ENCODE measurements at places on chromosomes 4 and X.

- no peak for DNase-seq
These were observed 2.4 kb downstream of the TMEM131L start for GRCh38 chr4:153468587-153468986.

DNA sequence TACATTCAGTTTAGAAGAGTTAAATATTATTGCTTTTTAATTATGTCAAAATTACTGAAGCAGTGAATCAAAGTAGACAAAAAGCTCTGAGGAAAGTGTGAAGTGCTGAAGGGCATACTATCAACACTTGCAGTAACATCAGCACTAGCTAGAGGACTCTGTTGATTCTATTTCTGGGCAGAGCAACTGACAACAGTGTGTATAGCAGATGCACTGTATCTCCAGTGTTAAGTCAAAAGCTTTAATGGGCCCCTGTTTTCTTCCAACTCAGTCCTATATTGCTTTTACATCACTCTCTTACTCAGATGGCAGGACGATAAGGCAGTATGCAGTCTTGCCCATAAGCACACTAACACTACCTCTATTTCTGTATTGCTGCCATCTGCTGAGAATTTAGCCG is 435.2 kb upstream of the AMOT start:
- no peak for DNase-seq

- no peak for DNase-seq
These were observed 632.6 kb upstream of the DIAPH2 start for GRCh38 chrX:96052078-96052477.

DNA sequence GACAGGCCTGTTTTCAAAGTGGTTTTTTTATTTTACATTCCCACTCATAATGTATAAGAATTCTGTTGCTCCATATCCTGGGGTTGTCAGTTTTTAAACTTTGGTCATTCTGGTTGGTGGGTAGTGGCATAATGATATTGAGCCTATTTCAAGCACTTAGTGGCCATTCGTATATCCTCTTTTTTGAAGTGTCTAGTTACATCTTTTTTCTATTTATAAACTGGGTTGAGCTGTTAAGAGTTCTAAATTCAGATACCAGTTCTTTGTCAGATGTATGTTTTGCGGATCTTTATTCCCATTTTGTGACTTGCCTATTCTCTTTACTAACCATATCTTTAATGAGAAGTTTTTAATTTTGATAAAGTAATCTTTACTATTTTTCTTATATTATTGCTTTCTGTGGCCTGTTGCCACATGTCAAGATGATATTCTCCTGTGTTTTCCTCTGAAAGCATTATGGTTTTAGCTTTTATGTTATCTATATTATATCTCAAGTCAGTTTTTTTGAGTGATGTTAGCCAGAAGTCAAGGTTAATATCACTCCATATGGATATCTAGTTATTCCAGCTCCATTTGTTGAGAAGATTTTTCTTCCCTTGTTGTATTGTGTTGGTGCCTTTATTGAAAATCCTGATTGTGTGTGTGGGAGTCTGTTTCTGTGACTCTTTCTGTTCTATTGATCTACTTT is 110.9 kb downstream of the FHIP1A start:
- no peak for DNase-seq

DNA sequence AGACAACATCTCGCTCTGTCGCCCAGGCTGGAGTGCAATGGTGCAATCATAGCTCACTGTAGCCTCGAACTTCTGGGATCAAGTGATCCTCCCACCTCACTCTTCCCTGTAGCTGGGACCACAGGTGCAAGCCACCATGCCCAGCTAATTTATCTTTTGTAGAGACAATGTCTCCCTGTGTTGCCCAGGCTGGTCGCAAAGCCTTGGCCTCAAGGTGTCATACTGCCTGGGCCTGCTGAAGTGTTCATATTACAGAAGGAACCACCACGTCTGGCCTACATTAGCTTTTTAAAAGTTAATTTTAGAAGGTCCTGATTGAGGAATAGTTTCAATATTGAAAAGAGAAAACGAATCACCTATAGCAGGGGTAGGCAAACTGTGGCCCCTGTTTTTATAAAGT is 22.5 kb downstream of the TRIML2 start:
- DNase-seq = no peak

GRCh38 chr4:102829803-102830202 is 2.5 kb upstream of the UBE2D3 start:
- DNase-seq = no peak

DNA sequence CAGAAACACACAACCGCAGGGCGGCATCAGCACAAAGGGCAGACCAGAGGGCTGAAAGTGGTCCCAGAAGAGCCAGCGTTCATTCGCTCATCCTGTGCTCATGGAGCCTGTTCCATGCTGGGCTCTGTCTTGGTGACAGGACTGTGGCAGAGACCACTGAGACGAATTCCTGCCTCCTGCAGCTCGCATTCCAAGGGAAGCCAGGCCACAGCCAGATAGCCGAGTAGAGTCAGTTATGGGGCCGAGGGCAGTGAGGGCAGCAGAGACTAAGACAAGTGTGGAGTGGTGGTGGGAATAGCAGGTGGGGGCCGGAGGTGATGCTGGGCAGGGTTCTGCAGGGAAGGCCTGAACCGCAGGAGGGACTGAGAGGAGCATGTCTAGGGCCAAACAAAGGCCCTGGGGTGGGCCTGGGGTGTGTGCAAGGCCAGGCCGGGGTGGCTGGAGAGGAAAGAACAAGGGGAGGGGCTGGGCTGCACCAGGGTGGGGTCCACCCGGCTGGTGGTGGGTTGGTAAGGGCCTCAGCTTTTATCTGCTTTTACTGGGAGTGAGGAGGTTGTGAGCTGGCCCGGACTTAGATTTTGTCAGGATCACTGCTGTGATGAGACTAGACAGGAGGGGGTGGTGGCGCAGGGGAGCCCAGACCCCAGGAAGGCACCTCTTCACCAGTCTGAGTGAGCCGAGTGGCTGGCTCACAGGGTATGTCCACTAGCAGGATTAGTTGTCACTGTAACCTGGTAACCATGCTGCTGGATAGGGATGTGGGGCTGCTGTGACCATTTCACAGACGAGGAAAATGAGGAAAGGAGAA is 6.3 kb downstream of the PSAPL1 start:
- no peak for DNase-seq

- DNase-seq = no peak
These were observed 47.6 kb downstream of the GRK4 start for GRCh38 chr4:3010998-3011397.

DNA sequence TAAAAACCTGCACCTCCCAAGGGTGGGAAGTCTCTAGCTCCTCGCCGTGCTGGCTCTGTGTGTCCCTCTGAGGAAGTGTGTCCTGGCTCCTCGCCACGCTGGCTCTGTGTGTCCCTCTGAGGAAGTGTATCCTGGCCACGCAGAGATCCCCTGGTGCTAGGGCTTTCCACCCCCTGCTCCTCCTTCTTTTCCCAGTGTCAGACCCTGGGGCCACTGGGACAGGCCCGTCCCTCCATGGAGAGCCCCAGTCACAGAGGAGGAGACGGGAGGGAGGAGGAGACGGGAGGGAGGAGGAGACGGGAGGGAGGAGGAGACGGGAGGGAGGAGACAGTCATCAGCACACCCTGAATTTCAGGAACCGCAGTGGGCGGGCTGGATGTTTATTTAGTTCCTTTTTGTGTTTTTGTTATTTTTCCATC is 53.8 kb upstream of the HGFAC start:
- no peak for DNase-seq

- DNase-seq = no peak
These were observed 250.5 kb downstream of the TLL1 start for GRCh38 chr4:166123546-166123945.

DNA sequence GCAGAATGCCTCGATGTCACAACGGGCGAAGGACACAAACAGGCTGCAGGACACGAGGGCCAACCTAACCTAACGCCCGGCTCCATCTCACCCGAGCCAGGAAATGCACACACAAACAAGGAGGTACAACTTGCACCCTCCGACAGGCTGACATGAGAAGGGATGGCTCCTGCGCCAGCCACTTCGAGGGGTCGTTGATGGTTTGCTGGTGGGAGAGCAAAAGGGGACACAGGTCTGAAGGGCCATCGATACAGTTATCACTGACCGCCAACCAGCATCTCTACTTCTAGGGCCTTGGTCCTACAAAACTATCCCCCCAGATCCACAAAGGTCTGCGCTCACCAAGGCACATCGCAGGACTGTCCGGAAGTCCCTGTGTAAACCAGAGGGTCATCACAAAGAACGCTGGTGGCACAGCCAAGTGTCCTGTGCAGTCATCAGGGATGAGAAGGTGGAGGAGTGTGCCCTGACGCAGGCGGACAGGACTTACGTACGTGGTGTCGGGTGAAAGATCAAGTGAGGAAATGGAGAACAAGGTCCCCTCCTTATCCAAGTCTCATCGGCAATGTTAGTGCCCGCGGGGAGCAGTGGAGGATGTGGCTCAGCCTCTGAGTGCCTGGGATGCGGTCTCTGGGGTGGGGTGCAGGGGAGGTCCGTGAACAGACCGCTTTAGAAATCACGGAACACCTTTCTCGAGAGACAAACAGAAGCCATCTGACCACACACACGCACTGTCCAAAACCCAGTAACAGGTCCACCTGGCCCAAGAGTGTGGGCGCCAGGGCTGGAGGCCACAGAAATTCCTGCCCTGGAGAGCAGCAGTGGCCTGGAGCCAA is 7.0 kb downstream of the MXD4 start:
- DNase-seq = no peak

DNA sequence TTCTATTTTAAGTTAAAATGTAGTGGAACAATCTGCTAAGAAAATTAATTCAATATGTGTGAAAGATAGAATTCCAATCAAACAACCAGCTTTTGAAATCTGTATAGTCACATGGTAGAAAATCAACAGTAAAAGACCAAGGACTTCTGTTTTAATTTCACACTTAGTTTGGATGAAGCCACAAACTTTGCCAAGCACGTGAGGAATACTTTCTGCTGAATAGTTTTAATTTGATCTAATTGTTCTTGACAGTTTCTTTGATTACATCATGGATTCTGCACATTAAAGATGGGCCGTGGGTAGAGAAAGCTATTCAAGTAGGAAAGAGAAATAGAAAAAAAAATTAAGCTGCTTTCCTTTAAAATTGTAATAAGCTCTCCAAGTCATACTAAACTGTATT is 137.9 kb upstream of the FAM241A start:
- DNase-seq = no peak

DNA sequence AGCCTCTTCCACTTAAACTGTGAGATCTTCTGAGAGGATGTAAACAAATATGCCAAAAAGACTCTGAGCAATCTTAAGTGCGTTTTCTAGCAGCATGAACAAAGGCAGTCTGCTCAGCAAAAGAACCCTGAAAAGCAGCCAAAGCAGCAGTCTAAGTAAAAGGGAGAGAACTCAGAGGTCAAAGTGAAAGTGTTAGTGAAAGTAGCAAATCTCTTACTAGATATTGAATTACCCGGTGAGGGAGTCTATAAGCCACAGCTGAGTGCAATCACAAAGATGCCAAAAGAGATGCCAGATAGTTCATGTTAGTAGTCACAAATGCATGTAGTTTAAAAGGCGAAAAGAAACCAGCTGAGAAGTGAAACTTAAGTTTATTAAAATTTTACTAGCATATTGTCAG is 7.9 kb upstream of the GNRHR start:
- DNase-seq = no peak

GRCh38 chr4:40844261-40844660 is 94.5 kb downstream of the NSUN7 start:
- no peak for DNase-seq

- no peak for DNase-seq
These were observed 56.6 kb downstream of the PPM1K start for GRCh38 chr4:88227734-88228133.

GRCh38 chr4:177214935-177215334 is 94.7 kb upstream of the NEIL3 start:
- DNase-seq = no peak

GRCh38 chr4:21467551-21467950 is 481.0 kb downstream of the KCNIP4 start:
- no peak for DNase-seq

DNA sequence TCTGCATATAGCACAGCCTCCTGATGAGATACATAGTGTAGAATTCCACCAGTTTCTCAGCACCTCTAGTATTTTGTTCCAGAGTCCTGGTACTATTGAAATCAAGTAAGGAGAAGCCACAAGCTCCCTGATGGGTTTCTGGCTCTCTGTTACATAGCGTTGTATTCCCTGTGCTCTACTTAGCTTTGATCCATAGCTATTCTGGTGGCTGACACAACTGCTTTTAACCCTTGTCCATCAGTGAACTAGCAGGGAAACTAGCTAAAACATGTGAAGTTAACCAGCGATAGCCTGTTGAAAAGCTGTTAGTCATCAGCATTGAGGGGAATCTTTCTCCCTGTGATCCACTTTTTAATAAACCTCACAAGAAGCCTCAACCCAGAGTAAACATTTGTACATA is 26.9 kb downstream of the NIPAL1 start:
- no peak for DNase-seq

GRCh38 chr4:131063878-131064277 is 1967.9 kb downstream of the C4orf33 start:
- DNase-seq = no peak

GRCh38 chr4:41142376-41143310 is 71.7 kb downstream of the APBB2 start:
- DNase-seq = no peak

DNA sequence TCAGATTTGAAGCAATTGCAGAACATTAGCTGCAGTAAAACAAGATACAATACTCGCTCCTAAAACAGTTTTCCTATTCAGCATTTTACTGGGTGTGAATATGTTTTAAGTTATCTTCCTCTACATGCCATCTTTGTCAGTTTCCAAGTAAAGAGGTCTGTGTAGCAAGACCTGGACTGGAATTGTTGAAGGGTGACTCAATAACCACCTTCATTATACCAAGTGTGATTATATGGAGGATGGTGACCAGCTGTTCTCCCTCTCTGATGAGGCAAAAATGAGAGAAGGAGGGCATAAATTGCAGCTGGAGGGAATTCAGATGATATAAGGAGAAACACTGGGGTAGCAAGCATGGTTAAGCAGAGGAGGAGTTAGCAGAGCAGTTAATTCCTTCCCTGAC is 922.1 kb upstream of the SLIT2 start:
- no peak for DNase-seq

GRCh38 chrX:75957107-75957610 is 172.1 kb upstream of the MAGEE2 start:
- DNase-seq = no peak

DNA sequence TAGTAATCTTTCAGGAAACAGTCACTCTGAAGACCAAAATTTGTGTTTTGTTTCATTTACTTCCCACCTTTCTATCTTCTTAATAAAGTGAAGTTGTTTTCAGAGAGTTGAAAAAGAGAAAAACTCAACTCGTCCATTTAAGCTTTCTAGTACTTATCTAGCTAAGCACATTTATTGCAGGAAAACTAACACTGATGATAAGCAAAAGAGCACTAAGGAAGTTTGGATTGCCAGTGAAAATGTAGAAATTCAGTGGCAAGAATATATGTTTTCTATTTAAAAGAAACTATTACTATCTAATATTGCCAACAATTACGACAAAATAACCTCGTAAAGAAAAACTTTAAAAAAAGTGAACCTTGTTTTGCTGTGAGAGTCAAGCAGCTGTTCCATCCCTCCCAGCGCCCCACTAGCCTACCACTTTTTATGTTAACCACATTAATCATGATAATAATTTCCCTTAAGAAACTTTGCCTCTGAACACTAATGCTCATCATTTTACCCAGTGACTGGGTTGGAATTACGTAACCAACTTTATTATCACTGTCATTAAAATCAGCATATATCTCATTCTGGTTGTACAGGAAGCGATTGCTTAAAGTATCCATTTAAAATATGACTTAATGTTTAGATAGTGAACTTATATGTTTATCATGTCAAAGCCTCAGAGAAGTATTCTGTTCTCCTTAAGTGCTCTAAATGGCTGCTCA is 24.8 kb downstream of the SPRY1 start:
- DNase-seq = no peak

- DNase-seq = no peak
These were observed 8.6 kb upstream of the HAUS3 start for GRCh38 chr4:2250357-2251072.
